ENCODE measurements at places on chromosomes 2 and 18.
A peak's percentile ranks its signal among the peaks of the same experiment; 100 is the strongest.

- no peak for DNase-seq
Measured at GRCh38 chr2:160073284-160073888, 11.0 kb upstream of the PLA2R1 start.

GRCh38 chr18:28120828-28121515, 56.0 kb downstream of the CDH2 start:
- no peak for DNase-seq

GRCh38 chr2:1802046-1802445, 57.7 kb upstream of the PXDN start:
- no peak for DNase-seq

DNA sequence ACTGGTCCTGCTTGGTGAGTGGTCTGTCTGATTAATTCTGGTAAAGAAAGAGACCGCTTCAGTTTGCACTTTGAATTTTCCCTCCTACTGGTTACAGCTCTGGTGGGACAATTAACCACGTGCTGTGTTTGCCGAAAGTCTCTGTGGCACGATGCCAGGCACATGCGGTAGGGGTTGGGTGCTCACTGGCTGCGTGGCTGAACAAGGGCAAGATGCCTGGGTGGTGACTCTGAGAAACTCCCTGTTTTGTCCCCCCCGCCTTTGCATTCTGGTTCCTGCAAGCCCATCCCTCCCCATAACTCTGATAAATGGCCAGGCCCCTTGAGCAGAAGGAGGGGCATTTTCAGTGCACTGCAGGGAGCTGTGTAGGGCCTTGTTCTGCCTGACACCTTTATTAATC, 206.1 kb downstream of the TFCP2L1 start:
- no peak for DNase-seq

GRCh38 chr18:75322206-75322605, 105.3 kb downstream of the SMIM21 start:
- no peak for DNase-seq

- DNase-seq, result no peak
Measured at GRCh38 chr2:137185378-137186078, 420.2 kb downstream of the THSD7B start.

GRCh38 chr2:100812116-100812515, 7.8 kb upstream of the NPAS2 start:
- no peak for DNase-seq

GRCh38 chr2:130920415-130921163, 83.9 kb downstream of the ARHGEF4 start:
- DNase-seq, result peak; percentile 38

DNA sequence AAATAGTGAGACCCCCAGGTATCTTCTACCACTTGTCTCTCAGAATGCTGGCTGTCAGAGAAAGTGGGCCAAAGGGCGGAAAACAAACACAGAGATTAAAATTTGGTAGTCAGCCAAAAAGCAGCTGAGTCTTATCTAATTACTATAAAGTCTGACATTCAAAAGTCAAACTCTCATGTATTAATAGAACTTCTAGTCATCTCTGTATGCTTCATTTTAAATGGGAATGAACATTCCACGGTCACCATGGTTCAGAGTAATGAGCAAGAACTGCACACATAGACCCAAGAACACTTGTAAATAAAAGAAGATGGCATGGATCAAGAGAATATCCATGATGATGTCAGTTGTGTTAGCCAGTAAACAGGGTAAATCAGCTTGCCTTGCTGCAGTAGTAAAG, 1267.0 kb upstream of the CHAC2 start:
- DNase-seq, result no peak

- DNase-seq, result no peak
Measured at GRCh38 chr2:43839776-43840564, 1.2 kb downstream of the ABCG8 start.
